ENCODE measurements at places on chromosomes 11 and 22.

DNA sequence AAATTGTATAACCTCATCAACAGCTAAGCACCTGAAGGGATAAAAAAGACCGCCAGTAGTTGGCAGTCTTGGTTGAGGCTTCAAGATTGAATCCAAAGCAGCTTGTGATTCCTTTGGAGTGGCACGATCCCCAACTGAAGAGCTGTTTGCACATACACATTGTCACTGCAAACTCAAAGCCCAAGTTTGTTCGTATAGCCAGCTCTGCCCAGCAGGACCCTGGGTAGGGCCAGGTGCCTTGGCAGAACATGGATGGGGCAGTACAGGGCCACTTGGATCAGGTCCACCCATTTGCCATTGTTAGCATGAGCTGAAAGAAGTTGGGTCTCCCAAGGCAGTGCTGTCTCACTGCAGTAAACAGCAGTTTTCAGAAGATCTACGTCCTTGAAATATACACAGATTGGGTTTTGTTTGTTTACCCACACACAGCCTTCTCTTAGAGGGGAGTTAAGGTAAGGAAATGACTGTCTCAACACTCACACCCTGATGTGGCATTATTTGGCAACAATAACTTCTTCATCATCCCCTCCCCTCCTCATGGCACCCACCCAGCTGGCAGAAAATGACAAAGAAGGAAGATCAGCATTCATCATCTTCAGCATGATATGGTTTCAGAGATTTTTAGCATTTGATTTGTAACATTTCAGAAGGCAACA, 132.9 kb downstream of the COMMD9 start:
- DNase-seq = no peak

DNA sequence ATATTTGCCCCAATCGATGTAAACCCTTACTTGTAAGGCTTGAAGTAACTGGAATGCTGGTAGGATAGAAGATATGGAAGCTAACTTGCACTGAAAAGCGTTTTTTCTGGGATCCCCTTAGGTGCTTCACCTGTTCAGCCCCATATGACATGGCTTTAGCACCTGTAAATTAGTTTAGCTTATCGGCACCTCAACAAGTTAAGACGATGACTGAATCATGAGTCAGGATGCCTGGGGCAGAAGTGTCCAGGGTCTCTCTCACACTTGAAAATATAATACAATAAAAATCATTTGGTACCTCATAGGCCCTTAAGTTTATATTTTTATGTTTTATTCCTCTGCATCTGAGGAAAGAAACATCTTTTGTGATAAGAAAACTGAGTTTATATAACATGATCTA, 409.2 kb upstream of the LRRC4C start:
- no peak for DNase-seq

DNA sequence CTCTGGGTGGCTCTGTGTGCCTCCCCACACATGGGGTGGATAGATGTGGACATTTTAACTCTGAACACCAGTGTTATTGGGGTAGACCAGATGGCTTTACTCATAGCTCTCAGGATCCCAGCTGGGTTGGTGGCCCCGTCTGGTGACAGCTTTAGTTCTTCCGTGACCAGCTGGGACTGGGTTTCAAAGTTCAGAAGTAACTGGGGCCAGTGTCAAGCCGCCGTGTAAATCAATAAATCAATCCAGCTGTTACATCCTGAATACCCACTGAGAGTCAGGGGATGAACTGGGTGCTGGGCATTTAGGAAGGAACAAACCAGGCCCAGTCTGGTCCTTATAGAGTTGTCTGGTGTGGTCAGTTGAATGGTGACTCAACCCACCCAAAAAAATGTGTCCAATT, 269.4 kb downstream of the CTTN start:
- DNase-seq = no peak

DNA sequence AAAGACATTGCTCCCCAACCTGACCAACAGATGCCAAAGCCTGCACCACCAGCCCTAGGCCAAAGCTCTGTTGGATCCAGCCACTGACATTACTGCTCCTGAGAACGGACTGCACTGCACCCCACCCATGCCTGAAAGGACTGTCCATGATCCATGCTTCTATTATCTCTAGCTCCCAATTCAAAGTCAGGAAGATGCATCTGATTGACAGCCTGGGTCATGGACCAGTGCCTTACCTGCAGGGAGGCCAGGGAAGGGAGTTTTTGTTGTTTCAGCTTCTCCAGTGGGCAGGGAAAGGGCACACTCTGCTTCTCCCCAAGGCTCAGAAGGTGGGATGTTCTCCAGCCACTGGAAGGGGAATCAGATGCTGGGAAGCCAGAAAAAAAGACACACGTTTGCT, 4.8 kb upstream of the PRDM11 start:
- no peak for DNase-seq

DNA sequence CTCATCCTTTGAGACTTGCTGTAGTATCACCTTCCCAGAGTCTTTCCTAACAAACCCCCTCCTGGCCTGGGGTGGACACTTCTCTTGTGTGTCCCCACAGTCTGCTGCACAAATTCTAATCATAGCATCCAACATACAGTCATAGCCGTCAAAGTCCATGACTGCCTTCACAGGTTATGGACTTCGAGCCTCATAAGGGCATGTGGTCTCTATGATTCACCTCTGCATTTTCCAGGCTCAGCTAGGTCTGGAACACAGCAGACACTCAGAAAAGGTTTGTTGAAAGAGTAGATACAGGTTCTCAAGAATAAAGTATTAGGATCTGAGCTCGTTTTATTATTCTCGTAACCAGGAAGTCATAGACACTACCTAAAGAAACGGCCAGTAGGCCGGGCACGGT, 13.2 kb upstream of the SCUBE2 start:
- no peak for DNase-seq

- DNase-seq = no peak
Measured at GRCh38 chr11:1966531-1966930, 19.4 kb downstream of the MRPL23 start.

DNA sequence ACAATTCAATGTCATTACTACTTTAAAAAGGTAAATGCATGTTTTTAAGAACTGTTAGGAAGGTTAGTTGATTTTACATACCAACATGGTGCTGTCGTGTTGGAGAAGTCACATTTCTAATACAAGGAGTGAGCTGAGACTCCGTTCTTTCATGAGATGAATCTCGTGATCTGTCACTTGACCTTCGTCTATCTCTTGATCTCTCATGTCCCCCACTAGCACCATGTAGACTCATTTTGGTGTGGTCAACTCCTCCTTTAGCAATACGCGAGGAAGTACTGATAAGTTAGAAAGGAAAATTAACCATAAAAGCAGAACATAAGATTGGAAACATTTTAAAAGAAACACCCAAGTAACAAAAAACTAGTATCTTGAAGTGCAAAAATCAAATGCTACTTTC, 41.5 kb downstream of the BTBD10 start:
- DNase-seq = no peak

DNA sequence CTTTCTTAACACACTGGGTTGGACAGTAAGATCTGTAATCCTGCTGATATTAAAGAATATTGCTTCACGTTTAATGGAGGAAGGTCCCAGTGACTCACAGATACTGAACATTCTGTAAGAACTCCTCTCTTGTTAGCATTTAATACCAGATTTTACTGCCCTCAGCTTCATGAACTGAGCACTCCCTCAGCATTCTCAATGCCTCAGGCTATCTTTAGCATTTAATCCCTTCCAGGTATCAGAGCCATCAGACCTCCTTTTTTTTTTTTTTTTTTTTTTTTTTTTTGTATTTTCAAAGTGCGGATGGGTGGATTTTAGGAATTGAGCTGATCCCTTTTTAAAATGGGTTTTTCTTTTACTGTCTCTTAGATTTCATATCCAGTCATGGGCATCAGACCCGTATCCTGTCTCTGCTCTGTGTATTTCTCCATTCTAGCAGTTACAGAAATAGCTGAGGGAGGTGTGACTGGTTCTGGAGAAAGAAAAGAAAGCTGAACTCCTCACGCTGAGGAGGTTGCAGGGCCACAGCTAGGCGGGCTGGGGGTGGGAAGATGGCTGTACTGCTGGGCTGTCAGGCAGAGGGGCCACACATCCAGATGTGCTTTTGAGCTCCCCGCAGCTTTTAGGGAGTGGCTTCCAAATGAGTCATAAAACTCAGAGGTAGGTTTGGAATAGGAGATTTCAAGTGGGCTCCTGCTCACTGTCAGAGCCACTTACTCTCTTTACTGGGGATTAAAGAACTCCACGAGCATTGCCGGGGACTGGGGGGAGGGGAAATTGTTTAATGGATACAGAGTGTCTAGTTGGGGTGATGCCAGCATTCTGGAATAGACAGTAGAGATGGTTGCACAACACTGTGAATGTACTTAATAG, 97.0 kb downstream of the SYT9 start:
- no peak for DNase-seq

DNA sequence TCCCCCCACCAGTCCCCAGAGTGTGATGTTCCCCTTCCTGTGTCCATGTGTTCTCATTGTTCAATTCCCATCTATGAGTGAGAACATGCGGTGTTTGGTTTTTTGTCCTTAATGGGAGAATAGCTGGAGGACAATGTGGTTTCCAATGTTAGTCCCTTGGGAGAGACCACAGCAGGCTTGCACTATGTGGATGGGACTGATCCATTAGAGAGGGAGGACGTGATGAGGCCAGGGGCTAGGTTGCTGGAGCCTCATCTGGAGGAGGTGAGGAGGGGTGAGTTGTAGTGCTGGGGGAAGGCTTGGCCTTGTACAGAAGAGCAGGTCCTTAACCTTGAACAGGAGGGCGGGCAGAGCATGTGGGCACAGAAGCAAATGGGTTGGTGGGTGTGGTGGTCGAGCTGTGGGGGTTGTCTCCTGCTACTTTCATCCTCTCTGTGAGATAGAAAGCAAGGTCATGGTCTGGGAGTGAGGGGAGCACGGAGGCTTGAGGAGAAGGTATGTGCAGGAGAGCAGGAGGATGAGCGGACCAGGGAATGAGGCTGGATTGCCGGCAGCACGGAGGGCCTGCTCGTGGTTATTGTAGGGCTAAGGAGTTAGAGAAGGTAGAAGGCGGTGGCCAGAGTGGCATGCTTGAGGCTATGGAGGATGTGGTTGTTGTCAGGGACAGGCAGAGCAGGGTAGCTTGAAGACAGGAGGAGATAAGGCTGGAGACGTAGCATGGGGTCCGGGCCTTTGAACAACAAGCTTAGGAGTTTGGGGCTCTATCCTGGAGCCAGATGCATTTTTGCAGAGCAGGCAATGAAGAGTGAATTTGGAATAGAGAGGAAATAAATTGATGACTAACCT, 11.2 kb upstream of the SREBF2 start:
- DNase-seq = no peak

DNA sequence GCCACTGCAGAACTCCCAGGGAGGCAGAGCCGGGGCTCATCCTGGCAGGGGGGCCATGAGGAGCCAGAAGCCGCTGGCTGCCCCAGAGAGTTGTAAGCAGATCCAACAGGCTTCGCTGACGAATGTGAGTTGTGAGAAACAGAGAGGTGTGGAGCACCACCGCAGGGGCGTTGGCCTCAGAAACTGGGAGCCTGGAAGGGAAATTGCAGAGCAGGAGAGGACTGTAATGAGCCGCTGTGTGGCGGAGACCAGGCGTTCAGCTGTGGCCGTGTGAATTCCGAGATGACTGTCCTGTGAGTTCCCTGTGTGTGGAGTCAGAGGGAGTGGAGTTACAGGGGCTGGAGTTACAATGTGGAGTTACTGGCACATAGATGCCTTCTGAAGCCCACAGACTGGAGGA, 27.7 kb upstream of the ETS1 start:
- DNase-seq = no peak

DNA sequence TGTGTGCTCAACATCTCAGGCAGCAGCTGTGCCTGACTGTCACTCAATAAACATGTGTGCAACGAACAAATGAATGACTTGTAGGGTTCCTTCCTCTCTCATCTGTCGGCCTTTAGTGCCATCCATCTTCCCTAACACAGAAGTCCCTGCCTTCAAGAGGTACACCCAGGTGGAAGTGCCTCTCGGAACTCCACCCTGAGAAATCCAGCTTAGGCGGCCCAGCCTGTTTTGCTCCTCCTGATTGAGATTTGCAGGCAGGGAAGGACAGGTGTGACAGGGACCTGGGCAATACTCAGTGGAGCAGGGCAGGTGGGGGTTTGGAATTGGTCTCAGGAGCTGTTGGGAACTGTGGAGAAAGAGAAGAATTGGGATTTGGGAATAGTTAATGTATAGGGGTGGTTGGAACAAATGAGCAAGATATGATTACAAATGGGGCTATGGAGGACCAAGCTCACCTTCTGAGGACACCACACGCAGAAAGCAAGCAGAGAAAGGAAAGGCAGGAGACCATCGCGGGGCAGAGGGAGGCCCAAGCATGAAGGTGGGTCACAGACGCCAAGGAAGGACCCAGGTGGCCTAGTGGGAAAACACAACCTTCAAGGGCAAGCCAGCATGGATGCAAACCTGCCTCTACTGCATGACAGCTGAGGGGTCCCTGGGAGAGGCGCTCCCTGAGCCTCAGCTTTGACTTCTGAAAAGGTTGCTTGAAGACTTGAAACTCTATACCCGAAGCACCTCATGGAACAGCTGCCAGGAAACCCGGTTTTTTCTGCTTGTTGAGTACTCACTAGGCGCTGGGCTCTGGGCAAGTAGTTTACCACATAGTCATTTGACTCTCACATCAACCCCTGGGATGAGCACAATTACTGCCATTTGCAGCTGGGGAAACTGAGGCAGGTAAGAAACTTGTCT, 40.9 kb upstream of the ANO1 start:
- no peak for DNase-seq

GRCh38 chr11:118111019-118111743, 24.4 kb upstream of the SMIM35 start:
- DNase-seq = no peak

DNA sequence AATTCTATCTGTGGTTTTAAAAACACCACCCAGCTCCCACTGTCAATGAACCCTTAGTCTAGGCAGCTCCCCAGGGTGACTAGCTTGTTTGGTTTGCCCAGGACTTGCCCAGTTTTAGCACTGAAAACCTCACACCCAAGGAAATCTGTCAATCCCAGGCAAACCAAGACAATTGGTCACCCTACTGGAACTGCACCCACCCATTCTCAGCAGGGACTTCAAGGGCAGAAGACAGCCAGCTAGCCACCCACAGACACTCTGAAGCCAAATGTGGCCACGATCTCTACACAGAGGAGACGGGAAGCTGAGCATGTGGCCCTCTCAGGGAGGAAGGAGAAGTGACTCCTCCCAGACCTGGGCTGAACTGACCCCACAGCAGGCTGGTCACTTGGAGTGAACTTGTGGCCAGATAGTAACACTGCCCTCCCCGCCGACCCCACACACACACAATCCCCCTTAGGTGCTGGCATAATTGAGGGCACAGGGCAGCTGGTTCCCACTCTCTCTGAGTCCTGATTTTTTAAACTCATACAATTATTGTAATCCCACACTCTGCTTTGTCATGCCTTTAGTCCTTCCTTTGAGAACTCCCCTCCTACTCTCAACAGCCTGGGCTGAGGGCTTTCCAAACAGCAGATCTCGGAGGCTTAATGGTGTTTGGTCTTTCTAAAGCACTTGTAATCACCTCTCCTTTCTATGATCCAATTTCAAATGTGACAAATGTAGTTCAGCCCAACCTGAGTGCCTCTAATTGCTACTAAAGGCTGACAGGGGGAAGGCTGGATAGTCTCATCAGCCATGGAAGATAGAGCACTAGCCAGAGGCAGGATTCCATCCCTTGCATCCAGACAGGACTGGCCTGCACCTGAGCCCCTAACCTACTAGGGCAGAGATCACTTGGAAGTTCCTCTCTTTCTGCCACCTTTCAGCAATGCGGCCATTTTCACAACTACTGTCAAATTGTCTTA, 74.7 kb upstream of the DRD2 start:
- DNase-seq = no peak

All from CD4-positive, alpha-beta T cell treated with Interleukin-6 at 100 ng/mL for 8 hours (primary cell).